Thymus (tissue), 14 donors: ENCODE measurements at places on chromosomes 2 and 18. TPM values are rescaled to one million over a fixed set of nuclear protein-coding genes. Genes with fewer than 3 reads are reported as not detected.

DNA sequence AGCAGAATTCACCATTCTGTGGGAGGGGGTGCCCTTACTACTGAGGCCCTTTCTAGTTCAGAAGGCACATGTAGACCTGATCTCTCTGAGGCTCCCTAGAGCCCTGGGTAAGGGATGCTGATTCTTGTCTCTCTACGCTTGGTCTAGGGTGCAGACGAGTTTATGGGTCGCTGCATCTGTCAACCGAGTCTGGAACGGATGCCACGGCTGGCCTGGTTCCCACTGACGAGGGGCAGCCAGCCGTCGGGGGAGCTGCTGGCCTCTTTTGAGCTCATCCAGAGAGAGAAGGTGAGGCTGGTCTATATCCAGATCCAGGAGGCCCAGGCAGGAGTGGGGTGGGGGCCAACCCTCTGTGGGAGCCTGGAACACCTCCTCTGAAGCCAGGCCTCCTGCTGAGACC is 147.2 kb downstream of the DYSF start:
- H3K27ac ChIP-seq, result no peak overlapping the region
- no peaks in the 10 kb centered on the region for H3K36me3 ChIP-seq
- no peaks in the 10 kb centered on the region for H3K27me3 ChIP-seq
- DNase-seq, result no peak
- H3K4me3 ChIP-seq, result no peak overlapping the region

Gene RTP5
- 0.66 TPM for total RNA-seq

- H3K4me1 ChIP-seq, result no peaks in the 10 kb centered on the region
- no peak overlapping the region for H3K27ac ChIP-seq
- no peaks in the 10 kb centered on the region for H3K27me3 ChIP-seq
- H3K36me3 ChIP-seq, result peaks cover 13% of the 10 kb centered on the region
- no peak for DNase-seq
- no peak overlapping the region for H3K4me3 ChIP-seq
Observed at GRCh38 chr2:39024833-39025232, 96.0 kb downstream of the SOS1 start.

DNA sequence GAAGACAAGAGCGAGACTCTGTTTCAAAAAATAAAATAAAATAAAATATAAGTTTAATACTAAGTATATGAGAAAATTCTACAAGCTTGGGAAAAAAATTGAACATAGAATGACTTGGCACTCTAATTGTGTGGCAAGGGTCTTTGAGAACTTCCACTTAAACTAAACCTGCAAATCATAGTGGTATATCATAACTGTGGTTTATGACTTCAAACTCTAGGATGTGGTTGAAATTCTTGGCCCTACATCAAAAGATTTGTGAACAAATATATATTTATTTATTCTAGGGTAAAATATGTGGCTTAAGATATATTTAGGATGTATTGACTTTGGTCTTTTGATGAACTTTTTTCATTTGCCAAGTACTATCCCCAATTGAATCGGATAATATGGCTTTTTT is 3.1 kb upstream of the FAM171B start:
- no peak overlapping the region for H3K27ac ChIP-seq
- no peaks in the 10 kb centered on the region for H3K36me3 ChIP-seq
- H3K4me1 ChIP-seq, result peaks cover 12% of the 10 kb centered on the region
- no peak for DNase-seq
- no peak overlapping the region for H3K4me3 ChIP-seq

DNA sequence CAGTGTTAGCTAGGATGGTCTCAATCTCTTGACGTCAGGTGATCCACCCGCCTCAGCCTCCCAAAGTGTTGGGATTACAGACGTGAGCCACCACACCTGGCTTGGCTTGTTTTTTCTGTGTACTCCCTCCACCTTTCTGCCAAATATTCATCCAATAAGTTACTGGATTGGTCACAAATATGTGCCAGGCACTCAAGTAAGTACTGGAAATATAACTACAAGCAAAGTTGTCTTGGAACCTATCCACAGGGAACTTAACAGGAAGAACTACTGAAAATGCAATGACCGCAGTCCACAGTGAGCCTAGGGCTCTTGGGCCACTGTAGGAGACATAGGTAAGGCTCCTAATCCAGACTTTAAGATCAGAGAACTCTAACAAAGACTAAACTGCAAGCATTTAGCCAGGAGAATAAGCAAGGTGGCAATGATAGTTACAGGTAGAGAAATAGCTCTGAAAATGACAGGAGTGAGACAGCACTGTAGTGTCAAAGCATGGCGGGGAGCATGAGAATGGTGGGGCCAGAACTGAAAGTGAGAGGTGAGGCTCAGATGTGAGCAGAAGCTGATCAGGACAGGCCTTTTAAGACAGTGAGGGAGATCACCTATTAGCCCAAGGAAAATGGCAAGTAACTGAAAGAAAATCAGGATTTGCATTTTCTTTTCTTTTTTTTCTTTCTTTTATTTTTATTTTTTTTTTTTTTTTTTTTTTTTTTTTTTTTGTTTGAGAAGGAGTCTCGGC is 252.1 kb downstream of the RBM43 start:
- no peak overlapping the region for H3K27ac ChIP-seq
- H3K36me3 ChIP-seq, result no peaks in the 10 kb centered on the region
- no peak overlapping the region for H3K4me3 ChIP-seq
- no peak for DNase-seq
- H3K4me1 ChIP-seq, result no peaks in the 10 kb centered on the region

Gene RGPD4
- total RNA-seq, result 0.19 TPM

Gene LOXHD1
- 0.24 TPM for total RNA-seq

DNA sequence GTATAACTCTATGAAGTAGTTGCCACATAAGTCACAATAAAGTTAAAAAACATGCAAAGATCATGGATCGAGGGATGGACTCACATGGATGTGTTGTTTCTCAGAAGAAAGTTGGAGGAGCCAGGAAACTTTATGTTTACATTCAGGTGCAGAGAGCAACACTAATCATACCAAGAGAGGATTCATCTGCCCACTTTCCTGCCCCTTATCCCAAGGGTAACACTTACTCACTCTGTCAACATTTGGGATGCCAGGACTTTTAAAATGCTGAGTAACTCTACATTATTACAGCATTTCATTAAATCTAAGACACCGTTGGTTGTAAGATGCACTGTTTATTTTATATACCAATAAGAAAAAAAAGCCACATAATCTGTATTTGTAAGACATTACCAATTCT is 170.4 kb downstream of the KCNE4 start:
- DNase-seq, result no peak
- H3K4me3 ChIP-seq, result no peak overlapping the region
- H3K4me1 ChIP-seq, result no peaks in the 10 kb centered on the region

Gene TXNDC2
- not detected for total RNA-seq

GRCh38 chr2:113986762-113987290 is 96.9 kb downstream of the ACTR3 start:
- no peak overlapping the region for H3K4me3 ChIP-seq
- no peak overlapping the region for H3K27ac ChIP-seq
- no peaks in the 10 kb centered on the region for H3K4me1 ChIP-seq
- no peaks in the 10 kb centered on the region for H3K27me3 ChIP-seq
- H3K36me3 ChIP-seq, result no peaks in the 10 kb centered on the region
- no peak for DNase-seq

GRCh38 chr18:56505293-56505692 is 133.1 kb downstream of the TXNL1 start:
- no peaks in the 10 kb centered on the region for H3K4me1 ChIP-seq
- DNase-seq, result no peak
- H3K36me3 ChIP-seq, result no peaks in the 10 kb centered on the region
- no peaks in the 10 kb centered on the region for H3K27me3 ChIP-seq
- no peak overlapping the region for H3K27ac ChIP-seq

DNA sequence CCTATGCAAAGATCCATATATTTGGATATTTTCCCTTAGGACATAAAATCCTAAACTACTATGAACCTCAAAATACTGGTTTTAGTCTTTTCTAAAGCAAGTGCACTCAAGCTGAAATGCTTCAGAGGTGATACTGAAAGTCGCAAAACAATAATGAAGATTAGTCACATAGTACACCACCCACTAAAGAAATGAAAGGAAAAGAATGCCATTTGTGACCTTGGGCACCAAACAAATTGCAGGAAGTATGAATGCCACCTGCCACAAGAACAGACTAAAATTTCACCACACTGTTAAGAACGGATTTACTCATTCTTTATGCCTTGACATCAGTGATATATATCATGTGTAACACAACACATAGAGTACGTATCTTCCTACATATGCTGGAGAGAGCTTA is 161.5 kb downstream of the ZNF521 start:
- no peaks in the 10 kb centered on the region for H3K4me1 ChIP-seq
- no peaks in the 10 kb centered on the region for H3K27me3 ChIP-seq
- DNase-seq, result no peak
- no peaks in the 10 kb centered on the region for H3K36me3 ChIP-seq

Gene MC4R
- total RNA-seq, result 0.33 TPM

Gene KIAA2012
- total RNA-seq, result 0.19 TPM

GRCh38 chr2:200216310-200216709 is 90.2 kb upstream of the SPATS2L start:
- H3K36me3 ChIP-seq, result no peaks in the 10 kb centered on the region
- no peak overlapping the region for H3K27ac ChIP-seq
- no peak overlapping the region for H3K4me3 ChIP-seq
- H3K27me3 ChIP-seq, result no peaks in the 10 kb centered on the region
- DNase-seq, result no peak

Gene GALNT5
- total RNA-seq, result 0.33 TPM

- DNase-seq, result no peak
Observed at GRCh38 chr2:223386189-223386588, 216.0 kb downstream of the SCG2 start.

Gene DLX1
- 0.09 TPM for total RNA-seq

DNA sequence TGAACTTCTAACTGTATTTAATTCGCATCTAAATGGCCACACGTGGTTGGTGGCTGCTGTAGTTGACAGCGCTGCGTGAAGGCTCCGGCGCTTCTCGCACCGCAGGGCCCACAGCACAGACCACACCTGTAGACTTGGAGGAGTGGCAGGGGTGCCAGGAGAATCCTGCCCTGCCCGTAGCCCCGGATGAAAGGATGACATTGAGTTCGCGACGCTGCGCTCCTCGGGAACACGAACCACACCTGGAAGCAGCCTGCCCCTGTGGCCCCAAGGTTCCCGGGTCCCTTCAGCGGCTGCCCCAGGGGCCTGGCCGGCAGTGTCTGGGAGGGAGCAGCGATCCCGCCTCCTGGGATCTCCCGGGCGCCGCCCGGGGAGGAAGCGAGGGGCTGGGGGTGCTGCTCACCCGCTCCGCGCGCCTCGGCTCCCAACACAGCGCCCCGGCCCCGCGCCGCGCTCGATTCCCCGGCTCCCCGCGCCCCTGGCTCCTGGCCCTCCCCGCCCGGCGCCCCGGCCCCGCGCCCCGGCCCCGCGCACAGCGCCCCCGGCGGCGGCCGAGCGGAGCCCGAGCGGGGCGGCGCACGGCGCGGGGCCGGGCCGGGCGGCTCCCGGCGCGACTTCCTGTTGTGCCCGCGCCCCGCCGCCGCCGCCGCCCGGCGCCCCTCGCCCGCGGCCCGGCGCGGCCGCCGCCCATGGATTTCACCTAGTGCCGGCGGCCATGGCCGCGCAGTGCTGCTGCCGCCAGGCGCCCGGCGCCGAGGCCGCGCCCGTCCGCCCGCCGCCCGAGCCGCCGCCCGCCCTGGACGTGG is at the start of gene RNPEPL1:
Gene RNPEPL1 (plus strand): TSS at position 613 of the 806 bp plus-strand sequence. CDS start 103 bp downstream, at position 716.
- H3K36me3 ChIP-seq, result peaks cover 12% of the 10 kb centered on the region
- DNase-seq, result no peak
- H3K27me3 ChIP-seq, result no peaks in the 10 kb centered on the region
- H3K4me1 ChIP-seq, result peaks cover 47% of the 10 kb centered on the region

GRCh38 chr2:102592601-102593000 is 26.8 kb upstream of the SLC9A2 start:
- no peak for DNase-seq
- no peak overlapping the region for H3K27ac ChIP-seq
- no peaks in the 10 kb centered on the region for H3K36me3 ChIP-seq
- no peaks in the 10 kb centered on the region for H3K4me1 ChIP-seq

Gene TPO
- total RNA-seq, result 0.05 TPM

Gene PROC
- 0.71 TPM for total RNA-seq

Gene VWA3B
- total RNA-seq, result 3.2 TPM

GRCh38 chr2:135999899-136000298 is 14.5 kb upstream of the DARS1 start:
- H3K27ac ChIP-seq, result no peak overlapping the region
- no peaks in the 10 kb centered on the region for H3K4me1 ChIP-seq
- no peaks in the 10 kb centered on the region for H3K36me3 ChIP-seq
- no peak for DNase-seq
- H3K27me3 ChIP-seq, result no peaks in the 10 kb centered on the region
- no peak overlapping the region for H3K4me3 ChIP-seq

Gene ABCB11
- total RNA-seq, result 0.05 TPM

Gene KIDINS220
- 34.7 TPM for total RNA-seq

Gene ZBTB7C
- 0.14 TPM for total RNA-seq

Gene HOXD1
- 0.09 TPM for total RNA-seq

DNA sequence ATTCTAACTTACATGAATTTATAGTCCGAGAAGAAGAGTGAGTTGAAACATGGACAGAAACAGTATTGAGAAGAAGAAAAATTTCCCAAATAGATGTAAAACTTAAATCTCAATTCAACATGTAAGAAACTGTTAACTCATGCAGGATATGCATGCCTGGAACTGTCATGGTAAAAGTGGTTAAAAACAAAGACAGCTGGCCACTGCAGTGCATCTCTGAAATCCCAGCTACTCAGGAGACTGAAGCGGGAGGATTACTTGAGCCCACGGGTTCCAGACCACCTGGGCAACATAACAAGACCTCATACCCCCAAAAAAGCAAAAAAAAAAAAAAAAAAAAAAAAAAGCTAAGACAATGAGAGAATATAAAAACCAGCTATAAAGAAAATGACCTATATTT is 93.0 kb upstream of the TTC27 start:
- H3K4me1 ChIP-seq, result no peaks in the 10 kb centered on the region
- H3K4me3 ChIP-seq, result no peak overlapping the region
- H3K27me3 ChIP-seq, result no peaks in the 10 kb centered on the region
- H3K36me3 ChIP-seq, result peaks cover 28% of the 10 kb centered on the region
- no peak overlapping the region for H3K27ac ChIP-seq

Gene FEV
- total RNA-seq, result not detected

Gene KCNG2
- total RNA-seq, result 0.19 TPM

DNA sequence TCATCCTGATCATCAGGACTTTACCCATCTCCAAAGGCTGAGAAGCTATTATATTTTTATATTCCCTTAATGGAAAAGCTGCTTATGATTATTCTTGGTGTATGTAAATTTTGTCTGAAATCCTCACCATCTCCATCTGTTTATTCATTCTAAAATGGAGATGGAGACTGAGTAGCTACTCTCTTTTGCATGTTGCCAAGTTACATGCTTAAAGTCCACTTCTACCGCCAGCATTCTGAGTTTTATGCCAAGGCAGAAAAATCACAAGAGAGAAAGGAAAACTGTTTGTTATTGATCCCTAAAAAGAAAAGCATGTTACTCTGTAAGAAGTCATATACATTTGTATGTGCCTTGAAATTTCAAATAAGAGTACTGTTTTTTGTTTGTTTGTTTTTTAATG is 94.4 kb upstream of the NOSTRIN start:
- no peak overlapping the region for H3K4me3 ChIP-seq
- no peaks in the 10 kb centered on the region for H3K4me1 ChIP-seq
- no peak for DNase-seq
- no peak overlapping the region for H3K27ac ChIP-seq

Gene ADRA2B
- total RNA-seq, result 0.28 TPM

Gene EML4
- total RNA-seq, result 28.5 TPM

- no peak overlapping the region for H3K27ac ChIP-seq
- no peaks in the 10 kb centered on the region for H3K36me3 ChIP-seq
- H3K4me1 ChIP-seq, result no peaks in the 10 kb centered on the region
- no peaks in the 10 kb centered on the region for H3K27me3 ChIP-seq
Observed at GRCh38 chr2:36493306-36493705, 104.7 kb downstream of the FEZ2 start.
